Activated naive CD8-positive, alpha-beta T cell treated with anti-CD3 and anti-CD28 coated beads, Interleukin-2, amount 10 ng/mL, durations not matched to agents 7 days and 5 days (primary cell): ENCODE measurements at places on chromosomes 2 and 18. TPM values are rescaled to one million over a fixed set of nuclear protein-coding genes. Genes with fewer than 3 reads are reported as not detected.

GRCh38 chr2:219038600-219038999, 2.7 kb downstream of the CFAP65 start:
- H3K4me3 ChIP-seq, result no peak overlapping the region
- no peak overlapping the region for H3K27ac ChIP-seq
- no peaks in the 10 kb centered on the region for H3K36me3 ChIP-seq
- H3K4me1 ChIP-seq, result peaks cover 4% of the 10 kb centered on the region
- DNase-seq, result no peak
- peaks cover 49% of the 10 kb centered on the region for H3K27me3 ChIP-seq

- H3K4me1 ChIP-seq, result peaks cover 7% of the 10 kb centered on the region
- DNase-seq, result no peak
- H3K27ac ChIP-seq, result no peak overlapping the region
- no peak overlapping the region for H3K4me3 ChIP-seq
Observed at GRCh38 chr2:176780348-176780747, 432.2 kb upstream of the HNRNPA3 start.

- H3K27me3 ChIP-seq, result no peaks in the 10 kb centered on the region
- H3K4me1 ChIP-seq, result no peaks in the 10 kb centered on the region
Observed at GRCh38 chr2:157004789-157005188, 252.7 kb upstream of the GALNT5 start.

GRCh38 chr2:25825238-25825637, 53.0 kb downstream of the ASXL2 start:
- peaks cover 55% of the 10 kb centered on the region for H3K4me1 ChIP-seq
- no peak for DNase-seq
- peak overlapping the region; percentile 78 for H3K27ac ChIP-seq
- no peaks in the 10 kb centered on the region for H3K27me3 ChIP-seq
- H3K4me3 ChIP-seq, result peak overlapping the region; percentile 70

DNA sequence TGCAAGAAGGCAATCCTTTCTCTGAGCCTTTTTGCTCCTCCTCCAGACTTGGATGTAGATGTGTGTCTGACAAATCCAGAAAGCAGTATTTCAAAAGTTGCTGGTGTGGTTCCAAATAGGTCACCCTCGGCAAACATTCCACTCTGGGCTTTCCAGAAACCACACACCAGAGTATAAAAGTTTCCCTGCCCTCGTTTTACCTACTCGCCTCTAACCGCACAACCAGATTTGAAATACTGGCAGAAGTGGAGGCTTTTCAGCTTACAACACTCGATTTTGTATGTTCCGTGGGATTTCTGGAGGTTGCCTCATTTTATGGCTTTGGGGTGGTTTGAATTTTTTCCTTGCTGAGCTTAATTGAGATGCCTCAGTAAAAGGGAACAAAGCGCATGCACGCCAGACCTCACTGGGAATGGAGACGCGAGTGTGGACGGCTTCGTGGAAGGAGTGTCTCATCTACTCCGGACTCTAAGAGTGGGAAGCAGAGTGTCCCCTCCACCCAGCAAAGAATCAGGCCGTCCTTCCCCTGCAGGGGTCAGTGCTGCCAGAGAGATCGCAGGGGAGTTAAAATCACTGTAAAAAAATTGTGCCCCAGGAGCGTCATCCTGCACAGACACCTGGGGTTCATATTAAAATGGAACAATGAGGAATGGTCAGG, 44.0 kb upstream of the RPL31 start:
- H3K27ac ChIP-seq, result no peak overlapping the region
- H3K4me3 ChIP-seq, result no peak overlapping the region
- DNase-seq, result no peak

GRCh38 chr2:47179388-47179787, 24.3 kb upstream of the STPG4 start:
- no peak overlapping the region for H3K4me3 ChIP-seq
- peaks cover 9% of the 10 kb centered on the region for H3K27me3 ChIP-seq
- no peak for DNase-seq
- H3K4me1 ChIP-seq, result peaks cover 13% of the 10 kb centered on the region
- no peak overlapping the region for H3K27ac ChIP-seq

DNA sequence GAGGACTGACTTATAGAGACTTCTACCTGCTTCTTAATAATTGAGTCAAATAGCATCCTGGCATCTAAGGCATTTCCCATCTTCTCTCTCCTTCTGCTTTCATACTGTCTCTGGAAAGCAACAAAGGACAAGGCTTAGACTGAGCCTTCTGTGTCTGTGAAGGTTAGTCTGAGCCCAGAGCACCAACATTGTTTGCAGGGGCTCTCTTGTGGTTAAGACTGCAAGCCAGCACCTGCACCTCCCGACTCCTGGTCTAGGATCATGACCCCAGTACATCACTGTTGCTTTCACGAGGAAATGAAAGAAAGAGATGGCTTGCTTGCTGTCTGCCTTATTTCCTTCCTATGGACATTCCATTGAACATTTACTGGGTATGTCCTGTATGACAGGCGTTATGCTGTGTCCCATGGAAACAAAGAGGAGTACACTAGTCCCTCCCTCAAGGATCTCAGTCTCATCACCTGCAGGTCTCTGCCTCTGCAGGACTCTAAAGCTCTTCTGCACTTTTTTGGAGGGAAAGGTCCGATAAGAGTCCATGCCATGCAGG, 315.8 kb upstream of the EPAS1 start:
- H3K27ac ChIP-seq, result no peak overlapping the region
- no peak for DNase-seq
- H3K4me3 ChIP-seq, result no peak overlapping the region
- no peaks in the 10 kb centered on the region for H3K27me3 ChIP-seq
- H3K36me3 ChIP-seq, result peaks cover 2% of the 10 kb centered on the region
- H3K4me1 ChIP-seq, result peaks cover 8% of the 10 kb centered on the region

DNA sequence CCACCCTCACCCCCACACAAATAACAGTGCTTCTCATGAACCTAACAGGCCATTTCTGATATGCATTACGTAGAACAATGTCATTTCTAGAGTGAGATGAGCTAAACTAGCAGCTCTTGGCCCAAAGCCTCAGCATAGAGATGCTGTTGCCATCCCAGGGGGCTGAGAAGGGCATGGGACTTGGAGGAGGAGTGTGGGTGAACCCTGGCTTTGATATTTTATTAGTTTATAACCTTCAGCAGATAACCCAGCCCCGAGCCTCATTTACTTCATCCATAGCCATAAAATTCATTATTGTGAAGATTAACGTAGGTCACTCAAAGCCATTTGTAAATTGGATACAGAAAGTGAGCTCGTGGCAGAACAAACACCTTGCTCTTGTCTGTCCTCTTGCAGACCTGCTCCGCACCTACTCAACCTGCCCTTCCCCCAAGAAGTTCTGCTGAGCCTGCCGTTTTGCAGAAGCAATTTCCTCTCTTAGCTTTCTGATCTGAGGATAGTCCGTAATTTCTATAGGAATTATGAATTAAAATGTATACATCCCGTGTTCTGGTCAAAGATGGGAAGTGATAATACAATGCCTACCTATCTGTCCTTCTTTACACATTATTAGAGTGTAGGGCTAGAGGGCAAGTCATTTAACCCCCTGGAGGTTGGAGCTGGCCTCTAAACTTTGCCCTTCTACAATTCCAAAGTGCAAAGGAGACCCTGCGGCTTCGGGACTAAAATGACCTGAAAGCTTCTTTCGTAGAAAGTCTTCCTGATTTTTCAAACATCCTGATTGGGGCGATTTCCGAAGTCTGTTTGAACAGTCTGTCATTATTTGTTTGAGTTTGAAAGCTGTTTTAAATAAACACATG, 187.4 kb downstream of the BCL2 start:
- peaks cover 32% of the 10 kb centered on the region for H3K36me3 ChIP-seq
- no peaks in the 10 kb centered on the region for H3K27me3 ChIP-seq
- no peak overlapping the region for H3K4me3 ChIP-seq

DNA sequence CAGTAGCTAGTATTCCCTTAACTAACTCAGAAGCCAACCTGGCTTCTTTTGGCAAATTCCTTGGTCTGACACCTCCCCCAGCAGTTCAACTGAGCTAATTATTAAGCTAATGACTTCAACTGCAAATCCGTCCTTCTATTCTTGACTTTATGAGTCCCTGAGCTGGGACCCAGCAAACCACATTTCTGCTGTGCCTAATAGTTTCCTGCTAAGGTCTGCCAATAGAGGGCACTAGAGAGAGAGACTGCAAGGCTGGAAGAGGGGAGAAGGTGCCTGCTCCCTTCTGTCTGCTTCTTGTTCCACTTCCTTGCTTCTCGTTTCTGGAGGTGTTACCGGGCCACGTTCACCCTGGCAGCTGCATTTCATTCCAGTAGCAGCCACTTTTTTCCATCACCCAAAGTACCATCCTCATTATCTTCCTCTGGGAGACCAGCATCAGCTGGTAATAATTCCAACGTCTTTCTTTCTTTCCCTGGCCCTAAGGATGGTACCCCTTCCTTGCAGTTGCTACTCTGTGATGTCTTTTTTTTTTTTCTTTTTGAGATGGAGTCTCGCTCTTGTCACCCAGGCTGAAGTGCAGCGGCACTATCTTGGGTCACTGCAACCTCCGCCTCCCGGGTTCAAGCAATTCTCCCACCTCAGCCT, 352.0 kb downstream of the TNS1 start:
- H3K4me1 ChIP-seq, result no peaks in the 10 kb centered on the region
- H3K27ac ChIP-seq, result no peak overlapping the region
- no peaks in the 10 kb centered on the region for H3K36me3 ChIP-seq
- DNase-seq, result no peak
- H3K4me3 ChIP-seq, result no peak overlapping the region
- H3K27me3 ChIP-seq, result no peaks in the 10 kb centered on the region

DNA sequence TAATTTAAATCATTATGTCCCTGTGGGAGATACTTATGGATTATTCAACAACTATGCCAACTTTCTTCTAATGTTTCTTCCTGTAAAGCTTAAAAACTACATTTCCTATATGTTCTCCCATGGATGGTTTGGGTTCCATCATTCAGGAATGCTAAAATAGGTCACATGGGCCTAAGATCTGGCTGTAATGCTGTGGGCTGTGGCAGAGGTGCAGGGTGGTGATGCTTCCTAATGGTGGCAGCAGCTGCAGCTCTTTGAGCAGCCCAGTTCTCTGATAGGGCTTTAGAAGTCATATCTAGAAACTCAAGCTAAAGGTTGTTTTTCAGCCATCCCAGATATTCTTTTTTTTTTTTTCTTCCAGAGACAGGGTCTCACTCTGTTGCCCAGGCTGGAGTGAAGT, 266.1 kb downstream of the ZNF385B start:
- peaks cover 2% of the 10 kb centered on the region for H3K27me3 ChIP-seq
- no peaks in the 10 kb centered on the region for H3K4me1 ChIP-seq
- no peak overlapping the region for H3K27ac ChIP-seq
- H3K36me3 ChIP-seq, result no peaks in the 10 kb centered on the region

- H3K4me3 ChIP-seq, result no peak overlapping the region
- DNase-seq, result no peak
- no peak overlapping the region for H3K27ac ChIP-seq
- H3K36me3 ChIP-seq, result no peaks in the 10 kb centered on the region
- peaks cover 3% of the 10 kb centered on the region for H3K4me1 ChIP-seq
- peaks cover 21% of the 10 kb centered on the region for H3K27me3 ChIP-seq
Observed at GRCh38 chr2:216765761-216766262, 70.5 kb upstream of the IGFBP5 start.

DNA sequence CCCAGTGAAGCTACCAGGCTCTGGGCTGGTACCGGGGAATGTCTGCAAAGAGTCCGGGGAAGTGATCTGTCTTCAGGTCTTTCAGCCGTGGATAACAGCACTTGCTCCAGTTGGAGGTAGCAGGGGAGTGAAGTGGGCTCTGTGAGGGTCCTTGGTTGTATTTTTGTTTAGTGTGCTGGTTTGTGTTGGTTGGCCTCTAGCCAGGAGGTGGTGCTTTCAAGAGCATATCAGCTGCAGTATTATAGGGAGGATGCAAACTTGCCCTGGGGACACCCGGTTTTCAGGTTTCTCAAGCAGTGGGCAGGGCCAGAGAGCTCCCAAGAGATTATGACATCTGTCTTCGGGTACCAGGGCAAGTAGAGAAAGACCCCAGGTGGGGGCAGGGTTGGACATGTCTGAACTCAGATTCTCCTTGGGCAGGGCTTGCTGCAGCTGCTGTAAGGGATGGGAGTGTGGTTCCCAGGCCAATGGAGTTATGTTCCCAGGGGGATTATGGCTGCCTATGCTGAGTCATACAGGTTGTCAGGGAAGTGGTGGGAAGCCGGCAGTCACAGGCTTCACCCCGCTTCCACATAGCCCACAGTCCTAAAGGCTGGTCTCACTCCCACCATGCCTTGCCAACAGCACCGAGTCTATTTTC, 34.4 kb downstream of the ACAA2 start:
- DNase-seq, result no peak
- H3K27ac ChIP-seq, result no peak overlapping the region
- H3K4me1 ChIP-seq, result no peaks in the 10 kb centered on the region
- H3K36me3 ChIP-seq, result peaks cover 53% of the 10 kb centered on the region

- H3K27me3 ChIP-seq, result no peaks in the 10 kb centered on the region
- H3K27ac ChIP-seq, result no peak overlapping the region
- DNase-seq, result no peak
Observed at GRCh38 chr18:28005164-28005563, 171.8 kb downstream of the CDH2 start.

DNA sequence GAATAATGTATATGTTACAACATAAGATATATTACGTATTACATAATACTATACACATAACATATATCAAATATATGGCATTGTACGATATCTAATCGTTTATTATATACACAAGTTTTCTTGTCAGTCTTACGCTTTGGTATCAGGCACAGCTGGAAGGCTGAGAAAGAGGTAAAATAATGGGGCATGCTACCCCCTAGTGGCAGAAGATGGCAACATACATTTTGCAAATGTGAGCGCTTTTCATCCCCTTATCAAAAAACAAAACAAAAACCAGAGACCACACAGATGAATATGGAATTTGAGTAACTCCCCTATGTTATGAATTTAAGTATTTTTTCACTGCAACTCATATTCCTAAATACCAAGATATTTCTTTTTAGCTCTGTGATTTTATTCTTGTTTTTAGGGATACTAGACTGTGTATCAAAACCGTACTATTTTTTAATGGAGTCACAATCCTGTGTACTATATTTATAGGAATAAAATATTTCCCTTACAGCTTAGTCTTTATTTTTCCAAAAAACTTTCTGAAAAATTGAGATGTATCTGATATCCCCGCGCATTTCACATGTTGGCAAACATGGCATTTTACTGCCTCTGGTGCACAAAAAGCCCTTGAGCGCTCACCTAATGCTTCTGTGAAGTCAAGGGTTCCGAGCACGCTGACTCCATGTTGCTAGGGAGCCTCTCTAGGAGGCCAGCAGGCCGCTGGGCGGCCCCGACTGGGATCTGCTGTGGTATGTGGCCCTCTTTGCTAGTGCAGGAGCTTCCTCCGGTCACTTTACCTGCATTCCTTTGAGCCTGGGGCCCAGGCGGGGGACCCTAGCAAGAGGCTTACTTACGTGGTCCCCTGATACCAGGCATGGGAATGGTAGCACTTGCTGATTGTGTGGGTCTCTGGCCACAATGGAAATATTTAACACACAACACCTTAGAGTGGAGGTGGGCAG, 62.5 kb downstream of the SLC4A3 start:
- no peaks in the 10 kb centered on the region for H3K36me3 ChIP-seq
- no peak for DNase-seq
- no peak overlapping the region for H3K4me3 ChIP-seq
- peaks cover 12% of the 10 kb centered on the region for H3K4me1 ChIP-seq
- no peak overlapping the region for H3K27ac ChIP-seq

SLC11A1 gene
- total RNA-seq, result 1.7 TPM

KLHL14 gene
- not detected for total RNA-seq

TUBA3E gene
- total RNA-seq, result not detected

RNF144A gene
- total RNA-seq, result 78.7 TPM

ACADL gene
- not detected for total RNA-seq

IL1RL1 gene
- not detected for total RNA-seq

CSRNP3 gene
- not detected for total RNA-seq

ACOXL gene
- not detected for total RNA-seq

CCBE1 gene
- not detected for total RNA-seq
